ENCODE measurements at places on chromosomes 7 and 10.

DNA sequence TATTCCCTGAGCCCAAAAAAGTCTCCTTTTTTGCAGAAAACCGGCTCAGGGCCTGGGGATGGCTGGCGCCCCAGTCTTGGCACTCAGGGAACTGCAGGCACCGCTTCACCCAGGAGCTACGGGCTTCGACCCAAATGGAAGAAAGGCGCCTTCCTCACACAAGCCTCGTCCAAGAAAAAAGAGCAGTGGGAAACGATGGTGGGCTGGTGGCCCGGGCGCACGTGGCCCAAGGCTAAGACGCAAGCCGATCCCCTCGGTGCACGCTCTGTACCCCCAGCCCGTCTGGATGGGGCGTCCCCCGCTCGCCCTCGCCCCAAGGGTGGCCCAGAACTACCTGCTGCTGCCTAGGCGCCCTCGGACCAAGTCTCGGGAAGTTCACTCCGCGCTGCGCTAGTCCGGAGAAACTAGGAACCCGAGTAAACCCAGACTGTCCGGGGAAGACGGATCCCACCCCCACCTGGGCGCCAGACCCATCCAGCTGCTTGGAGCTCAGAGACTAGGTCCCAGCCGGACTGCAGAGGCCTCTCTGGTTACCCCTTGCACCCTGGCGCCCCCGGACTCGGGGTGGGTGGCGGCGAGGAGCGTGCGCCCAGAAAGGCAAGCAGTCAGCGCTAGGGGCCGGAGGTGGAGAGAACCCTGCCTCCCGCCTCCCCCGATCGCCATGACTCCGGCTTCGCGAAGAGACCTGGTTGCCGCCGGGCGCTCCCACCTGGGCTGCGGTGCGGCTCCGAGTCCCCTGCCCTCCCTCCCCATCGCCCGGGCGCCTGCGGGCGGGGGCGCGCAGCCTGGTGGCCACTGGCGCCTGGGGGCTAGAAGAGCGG lies 76.4 kb downstream of the CALN1 start:
- DNase-seq = no peak

GRCh38 chr10:92119340-92119739 lies 171.5 kb downstream of the CPEB3 start:
- no peak for DNase-seq

DNA sequence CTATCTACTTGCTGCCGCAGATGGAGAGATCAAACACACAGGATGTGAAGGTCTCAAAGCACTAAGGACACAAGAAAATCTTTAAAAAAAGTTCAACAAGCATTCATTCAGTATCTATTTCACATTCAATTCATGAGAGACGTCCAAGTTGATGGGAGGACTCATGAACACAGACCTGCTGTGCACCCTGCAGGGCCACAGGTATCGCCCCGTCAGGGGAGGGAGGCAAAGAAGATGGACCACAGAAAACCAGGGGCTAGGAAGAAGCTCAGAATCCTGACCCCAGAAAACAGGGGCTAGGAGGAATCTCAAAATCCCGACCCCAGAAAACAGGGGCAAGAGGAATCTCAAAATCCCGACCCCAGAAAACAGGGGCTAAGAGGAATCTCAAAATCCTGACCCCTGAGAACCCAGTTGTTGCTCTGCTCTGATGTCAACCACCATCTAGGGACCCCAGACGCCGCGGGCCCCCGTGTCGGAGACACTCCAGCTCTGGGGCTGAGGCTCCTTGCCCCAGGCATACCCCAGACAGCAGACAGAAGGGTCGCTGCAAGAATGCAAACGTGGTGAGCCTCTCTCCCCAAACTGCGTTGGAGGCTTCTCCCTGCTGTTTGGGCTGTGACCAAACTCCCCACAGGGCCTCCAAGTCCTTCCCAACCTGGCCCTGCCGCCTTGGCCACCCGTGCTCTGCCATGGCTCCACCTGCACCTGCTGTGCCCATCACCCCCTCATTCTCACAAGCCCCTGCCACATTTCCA lies 197.6 kb downstream of the DIP2C start:
- no peak for DNase-seq

- DNase-seq = no peak
Measured at GRCh38 chr10:18610517-18610916, 40.9 kb downstream of the NSUN6 start.

GRCh38 chr10:22724773-22725172 lies 10.4 kb upstream of the PIP4K2A start:
- DNase-seq = no peak

- DNase-seq = no peak
Measured at GRCh38 chr10:97922022-97922758, 72.5 kb downstream of the GOLGA7B start.

DNA sequence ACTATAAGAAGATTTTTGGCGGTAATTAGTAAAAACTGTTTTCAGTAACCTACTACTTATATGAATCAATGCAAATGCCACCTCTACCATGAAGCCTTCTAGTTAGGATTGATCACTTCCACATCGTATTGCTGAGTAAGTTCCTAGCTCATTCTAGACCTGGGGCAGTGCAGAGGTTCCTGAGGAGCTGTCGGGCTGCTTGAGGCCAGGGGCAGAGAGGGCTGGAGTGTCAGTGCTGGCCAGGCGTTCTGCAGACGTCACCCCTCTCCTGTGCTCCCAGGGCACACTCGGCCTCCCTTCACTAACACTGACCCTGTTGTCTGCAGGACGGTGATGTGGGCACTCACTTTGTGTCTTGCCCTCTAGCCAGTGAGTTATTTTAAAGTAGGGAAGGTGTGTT lies 275.7 kb downstream of the CELF2 start:
- no peak for DNase-seq

DNA sequence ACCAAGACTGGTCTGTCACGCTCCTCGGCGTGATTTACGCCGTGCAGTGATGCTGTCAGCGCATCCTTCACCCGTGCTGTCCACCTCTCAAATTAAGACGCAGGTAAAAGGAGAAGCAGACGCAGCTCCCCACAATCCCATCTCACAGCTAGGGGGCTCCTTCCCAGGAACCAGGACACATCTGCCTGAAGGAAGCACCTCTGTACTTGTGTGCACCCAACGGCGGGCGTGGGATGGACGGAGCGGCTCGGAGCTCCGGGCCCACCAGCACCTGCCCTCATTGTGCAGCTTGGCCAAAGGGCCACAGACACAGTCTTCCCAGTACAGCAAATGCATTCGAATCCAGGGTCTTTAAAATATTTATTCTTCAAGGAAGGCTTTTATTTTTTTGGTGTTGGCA lies 55.3 kb downstream of the STK32C start:
- DNase-seq = no peak
